Stimulated activated CD4-positive, alpha-beta T cell treated with anti-CD3 and anti-CD28 coated beads, Interleukin-15, amount 100 ng/mL, for 1 hour (primary cell): ENCODE measurements at places on chromosomes 12 and 14.

DNA sequence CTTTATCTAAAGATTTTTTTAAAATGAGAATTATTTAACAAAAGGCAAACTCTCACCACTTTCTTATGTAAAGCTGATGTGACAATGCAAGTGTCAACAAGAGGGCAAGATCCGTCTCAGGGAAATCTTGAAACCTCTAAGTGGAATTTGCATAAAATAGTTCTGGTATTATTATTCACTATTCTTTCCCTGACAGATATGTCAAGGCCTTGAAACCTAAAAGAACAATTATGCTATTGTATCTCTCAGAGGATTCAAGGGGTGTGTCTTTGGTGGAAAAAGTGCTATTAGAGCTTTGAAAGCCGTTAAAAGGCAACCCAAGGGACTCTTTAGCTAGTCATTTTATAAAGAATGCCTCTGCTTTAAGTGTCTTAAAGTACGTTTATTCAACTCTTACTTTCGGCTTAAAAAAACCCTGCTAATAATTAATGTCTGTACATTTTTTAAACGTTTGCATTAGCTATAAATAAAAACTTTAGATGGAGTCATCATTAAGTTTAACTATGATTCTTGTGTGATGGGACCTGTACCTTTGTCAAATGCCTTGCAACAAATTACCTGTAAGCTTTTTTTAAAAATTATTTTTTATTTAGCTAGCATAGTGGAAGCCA is 585.5 kb downstream of the VRK1 start:
- DNase-seq = no peak

DNA sequence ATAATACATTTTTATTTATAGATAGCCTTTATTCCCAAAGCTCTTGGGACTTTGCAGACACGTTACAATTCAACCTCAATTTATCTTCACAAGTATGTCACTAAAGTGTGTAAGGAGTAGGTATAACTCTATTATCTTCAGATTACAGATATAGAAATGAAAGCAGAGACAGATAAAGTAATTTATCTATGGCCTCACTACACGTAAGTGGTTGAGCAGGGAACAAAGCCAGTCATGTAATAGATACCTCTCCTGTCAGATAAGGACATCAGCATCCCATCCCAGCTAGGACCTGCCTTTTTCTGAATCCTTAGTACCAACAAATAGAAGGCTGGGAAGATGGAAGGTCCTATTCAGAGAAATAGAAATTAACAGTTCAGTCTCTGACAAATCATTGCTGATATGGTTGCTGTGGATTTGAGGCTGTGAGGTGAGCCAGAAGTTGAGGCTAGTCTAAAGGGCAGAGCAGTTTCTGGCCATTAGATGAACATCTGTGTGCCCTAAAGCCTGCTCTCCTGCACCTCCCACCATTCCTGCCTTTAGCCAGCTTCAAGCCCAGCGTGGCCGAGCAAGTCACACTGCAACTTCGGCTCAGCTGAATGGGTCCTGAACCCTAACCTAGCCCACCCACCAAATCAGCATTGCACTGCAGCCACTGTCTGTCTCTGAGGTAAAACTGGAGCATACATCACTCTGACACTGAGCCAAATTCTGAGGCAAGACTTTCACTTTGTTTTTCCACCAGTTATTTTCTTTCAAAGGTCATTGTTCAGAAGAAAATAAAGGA is 71.1 kb upstream of the PLEKHA5 start:
- no peak for DNase-seq

- no peak for DNase-seq
Observed at GRCh38 chr12:57235728-57236131, 6.2 kb downstream of the SHMT2 start.

DNA sequence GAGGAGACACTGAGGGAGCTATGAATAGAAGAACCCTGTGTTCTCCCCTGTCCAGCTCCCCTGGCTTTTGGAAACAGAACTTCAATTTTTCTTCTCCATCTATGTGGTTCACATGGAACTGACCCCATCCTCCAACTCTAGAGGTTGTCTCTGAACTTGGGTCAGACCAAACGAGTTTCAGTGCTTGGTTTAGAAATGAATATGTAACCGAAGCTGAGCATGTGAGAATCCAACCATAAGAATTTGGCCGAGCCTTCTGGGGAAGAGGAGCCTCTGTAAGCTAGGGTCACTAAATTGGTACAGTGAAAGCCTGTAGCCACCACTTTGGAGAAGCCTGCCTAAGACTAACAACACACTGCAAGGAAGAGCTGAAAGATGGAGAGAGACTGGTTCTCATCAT is 464.4 kb downstream of the ZFP36L1 start:
- DNase-seq = no peak

DNA sequence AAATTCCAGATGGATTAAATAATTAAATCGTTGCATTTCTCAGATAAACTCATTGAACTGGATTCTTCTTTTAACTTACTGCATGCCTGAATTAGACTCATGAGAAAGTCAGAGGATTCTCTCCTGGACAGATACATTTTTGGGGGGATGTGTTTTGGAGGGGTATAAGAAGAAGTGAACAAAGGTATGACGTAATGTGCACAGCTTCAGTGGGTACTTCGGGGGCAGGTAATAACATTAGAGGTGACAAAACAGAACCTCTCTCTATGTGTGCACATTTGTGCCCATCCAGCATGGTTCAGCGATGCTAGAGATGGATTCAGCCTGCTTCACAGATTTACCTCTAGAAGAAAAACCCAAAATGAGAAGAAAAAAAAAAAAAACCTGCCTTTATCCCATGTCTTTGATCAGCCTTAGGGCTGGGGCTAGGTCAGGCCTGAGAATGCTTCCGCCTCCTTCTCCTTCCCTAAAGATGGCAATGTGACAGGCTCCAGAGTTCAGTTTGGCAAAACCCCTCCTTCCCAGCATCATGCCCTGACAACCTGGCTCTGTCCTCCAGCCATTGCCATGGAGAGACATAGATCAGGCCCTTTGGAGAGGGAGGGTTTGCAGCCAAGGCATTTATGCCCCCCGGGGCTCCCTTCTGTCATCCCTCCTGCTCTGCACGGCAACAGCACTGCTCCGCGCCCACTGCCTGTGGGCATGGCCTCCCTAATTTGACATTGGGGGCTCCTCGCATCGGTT is 166.7 kb downstream of the KCNA5 start:
- no peak for DNase-seq

GRCh38 chr14:56147986-56148901 is 30.0 kb downstream of the PELI2 start:
- DNase-seq = no peak

DNA sequence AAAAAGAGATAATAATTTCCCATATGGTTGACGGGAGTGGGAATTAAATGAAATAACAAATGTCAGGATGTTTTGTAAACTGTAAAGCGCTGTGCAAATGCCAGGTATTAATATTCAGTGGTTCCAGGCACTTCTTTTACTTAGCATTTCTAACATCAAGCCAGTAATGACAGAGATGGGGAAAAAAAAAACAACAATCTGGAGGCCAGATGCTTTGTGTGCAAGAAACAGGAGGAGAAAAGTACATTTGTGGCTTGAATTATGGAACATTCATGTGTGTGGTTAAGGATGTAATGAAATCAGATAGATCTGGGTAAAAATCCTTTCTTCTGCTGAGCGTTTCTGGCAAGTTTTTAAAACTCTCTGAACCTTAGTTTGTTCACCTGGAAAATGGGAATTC is 509.6 kb downstream of the FUT8 start:
- DNase-seq = no peak
